Aorta (tissue), 5 donors: ENCODE measurements at places on chromosomes 1 and 21. TPM values are rescaled to one million over a fixed set of nuclear protein-coding genes. Genes with fewer than 3 reads are reported as not detected.

Gene SLC1A7
- total RNA-seq: 1.4 TPM

Gene SPTA1
- total RNA-seq: not detected

Gene PDE4B
- total RNA-seq: 16.8 TPM

Gene KCNJ15
- total RNA-seq: 2.7 TPM

Gene PRMT6
- 6.4 TPM for total RNA-seq

Gene CLCC1
- total RNA-seq: 33.7 TPM

Gene SPAG17
- 0.06 TPM for total RNA-seq

Gene ADAM30
- not detected for total RNA-seq

Gene CTTNBP2NL
- total RNA-seq: 59.2 TPM

Gene NTMT2
- total RNA-seq: not detected

Gene RAB7B
- total RNA-seq: 1.7 TPM

Gene KCNA3
- 2.4 TPM for total RNA-seq

Gene PDPN
- total RNA-seq: 16.6 TPM

Gene RXFP4
- total RNA-seq: not detected

Gene VSIG8
- 0.21 TPM for total RNA-seq

Gene HMGCS2
- total RNA-seq: not detected
